ENCODE measurements at places on chromosomes 5 and 9. TPM values are rescaled to one million over a fixed set of nuclear protein-coding genes. Genes with fewer than 3 reads are reported as not detected.

The TRIM36 gene
- 0.36 TPM for total RNA-seq

The DHFR gene
- 15.2 TPM for total RNA-seq

GRCh38 chr9:132078699-132079356 lies 839 bp downstream of the MED27 start:
- peak; percentile 48 for DNase-seq

DNA sequence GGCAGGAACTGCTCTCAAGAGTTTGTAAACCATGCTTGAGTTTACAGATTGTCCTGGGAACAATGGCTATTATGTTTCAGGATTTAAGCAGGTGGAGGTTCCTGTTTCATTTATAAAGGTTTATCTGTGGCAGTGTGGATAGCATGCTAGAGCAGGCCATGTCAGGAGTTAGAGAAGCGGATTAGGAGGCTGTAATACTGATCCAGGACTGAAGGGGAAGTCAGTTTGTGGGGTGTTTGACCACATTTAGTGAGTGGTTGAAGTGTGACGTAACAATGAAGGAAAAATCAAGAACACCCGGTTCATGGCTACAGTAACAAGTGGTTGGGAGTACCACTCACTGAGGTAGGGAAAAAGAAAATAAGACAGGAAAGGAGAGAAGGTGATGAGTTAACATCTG lies 299.0 kb downstream of the TLR4 start:
- no peak for DNase-seq

GRCh38 chr5:154319736-154320135 lies 126.1 kb upstream of the SAP30L start:
- DNase-seq: no peak

GRCh38 chr5:171980792-171981191 lies 25.6 kb downstream of the FBXW11 start:
- DNase-seq: no peak

GRCh38 chr9:133975511-133975910 lies 16.6 kb downstream of the VAV2 start:
- peak; percentile 68 for DNase-seq

DNA sequence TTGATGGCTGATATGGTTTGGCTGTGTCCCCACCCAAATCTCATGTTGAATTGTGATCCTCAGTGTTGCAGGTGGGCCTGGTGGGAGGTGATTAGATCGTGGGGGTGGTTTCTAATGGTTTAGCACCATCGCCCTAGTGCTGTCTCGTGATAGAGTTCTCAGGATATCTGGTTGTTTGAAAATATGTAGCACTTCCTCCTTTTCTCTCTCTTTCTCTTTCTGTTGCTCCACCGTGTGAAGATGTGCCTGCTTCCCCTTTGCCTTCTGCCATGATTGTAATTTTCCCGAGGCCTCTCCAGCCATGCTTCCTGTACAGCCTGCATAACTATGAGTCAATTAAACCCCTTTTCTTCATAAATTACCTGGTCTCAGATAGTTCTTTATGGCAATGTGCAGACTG lies 111.6 kb downstream of the SREK1 start:
- no peak for DNase-seq

- DNase-seq: no peak
These were observed 82.1 kb upstream of the IL33 start for GRCh38 chr9:6133346-6134063.

The C9 gene
- total RNA-seq: 0.36 TPM

GRCh38 chr5:83639911-83640310 lies 80.7 kb downstream of the HAPLN1 start:
- DNase-seq: no peak

DNA sequence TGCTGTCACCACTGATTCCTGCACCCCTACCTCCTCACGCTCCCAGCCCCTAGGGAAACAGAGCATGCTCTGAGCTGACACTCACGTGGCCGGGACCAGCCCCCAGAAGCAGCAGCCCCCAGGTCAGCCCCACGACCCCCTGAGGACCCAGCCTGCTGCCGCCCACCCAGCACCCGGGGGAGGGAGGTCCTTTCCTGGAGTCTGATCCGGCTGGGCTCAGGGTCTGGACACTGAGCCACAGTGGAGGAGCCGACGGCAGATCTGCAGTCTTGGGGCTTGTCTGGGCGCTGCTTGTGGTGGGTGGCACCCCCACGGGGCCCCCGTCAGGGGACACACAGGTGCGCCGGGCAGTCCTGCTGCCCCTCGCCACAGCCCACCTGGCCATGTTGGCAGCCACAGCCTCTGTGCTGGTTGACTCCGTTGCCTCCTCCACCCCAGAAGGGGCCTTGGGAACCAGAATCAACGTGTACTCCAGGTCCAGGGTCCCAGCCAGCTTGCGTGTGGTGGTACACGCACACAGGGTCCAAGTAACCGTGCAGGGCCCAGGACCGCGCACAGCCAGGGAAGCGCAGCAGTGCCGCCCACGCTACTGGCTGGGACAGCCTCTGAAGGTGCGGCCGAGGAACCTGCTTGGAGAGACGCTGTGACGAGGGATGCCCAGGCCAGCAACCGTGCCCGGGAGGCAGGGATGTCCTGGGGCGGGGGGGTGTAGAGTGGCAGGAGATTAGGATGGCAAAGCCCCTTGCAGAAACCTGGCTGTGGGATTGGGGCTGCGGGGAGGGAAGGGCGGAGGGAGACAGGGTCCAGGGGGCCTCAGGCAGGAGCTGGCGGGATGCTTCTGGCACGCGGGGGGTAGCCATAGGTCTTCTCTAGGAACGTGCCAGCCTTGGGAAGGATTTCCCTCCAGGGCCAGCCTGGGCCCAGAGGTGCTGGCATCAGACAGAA lies 3.5 kb downstream of the DNLZ start:
- no peak for DNase-seq

- no peak for DNase-seq
These were observed 19.1 kb upstream of the SNX2 start for GRCh38 chr5:122755783-122756182.

The PRLR gene
- under 0.01 TPM for total RNA-seq

DNA sequence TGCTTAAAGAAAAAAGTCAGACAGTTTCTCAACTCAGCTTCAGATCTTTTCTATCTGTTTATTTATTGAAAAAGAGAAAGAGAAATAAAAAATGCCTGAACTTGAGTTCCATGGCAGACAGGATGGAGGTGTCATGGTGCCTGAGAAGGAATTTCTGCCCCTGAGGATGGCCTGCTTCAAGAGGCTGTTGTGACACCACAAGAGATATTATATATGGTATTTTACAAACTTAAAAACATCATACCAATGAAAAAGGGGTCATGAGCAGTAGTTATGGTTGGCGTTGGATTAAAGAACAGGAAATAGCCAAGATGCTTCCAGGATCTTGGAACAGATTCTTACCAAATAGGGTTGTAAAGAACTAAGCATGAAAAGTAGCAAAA lies 344.6 kb downstream of the GLIS3 start:
- no peak for DNase-seq

DNA sequence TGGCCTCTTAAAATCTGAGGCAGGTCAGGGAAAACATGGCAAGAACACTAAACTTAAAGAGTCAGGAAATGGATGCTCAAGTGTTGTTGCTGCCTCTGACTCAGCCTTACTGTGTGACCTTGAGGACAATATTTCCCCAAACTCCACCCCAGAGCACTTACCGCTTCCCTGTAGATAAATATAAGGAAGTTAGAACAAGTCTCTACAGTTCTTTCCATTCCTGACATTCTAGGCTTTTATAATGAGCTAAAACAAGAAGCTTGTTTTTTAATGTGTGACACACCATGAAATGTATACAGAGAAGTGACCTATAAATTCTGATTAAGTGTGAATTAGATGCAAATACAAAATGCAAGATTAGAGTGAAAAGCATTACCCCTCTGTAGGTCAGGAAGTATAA lies 129.3 kb downstream of the GRIA1 start:
- DNase-seq: no peak

The LRRC19 gene
- total RNA-seq: under 0.01 TPM

GRCh38 chr5:122354293-122354692 lies 42.3 kb downstream of the SNCAIP start:
- DNase-seq: no peak

The CCDC127 gene
- 6.2 TPM for total RNA-seq

GRCh38 chr9:126038790-126039189 lies 287.8 kb upstream of the MVB12B start:
- no peak for DNase-seq

DNA sequence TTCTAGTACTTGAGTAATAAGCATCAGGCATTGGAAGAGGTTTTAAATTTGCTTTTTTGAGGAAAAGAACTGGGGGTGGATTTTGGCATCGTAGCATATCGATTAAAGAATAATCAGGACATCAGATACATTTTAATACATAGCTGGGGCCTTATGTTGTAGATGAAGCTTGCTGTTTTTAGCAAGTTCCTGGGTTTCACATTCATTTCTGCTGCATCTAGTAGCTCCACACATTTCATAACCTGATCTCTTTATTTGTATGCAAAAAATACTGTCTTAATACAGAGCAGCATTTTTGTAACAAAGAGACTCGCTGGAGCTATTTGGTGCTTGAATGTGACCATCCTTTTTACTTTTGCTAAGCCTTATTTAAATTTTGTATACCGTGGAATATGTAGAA lies 28.5 kb downstream of the CD180 start:
- no peak for DNase-seq

The CCDC192 gene
- total RNA-seq: not detected

- no peak for DNase-seq
These were observed 155.4 kb downstream of the FSTL4 start for GRCh38 chr5:133456933-133457402.

- DNase-seq: no peak
These were observed 26.8 kb downstream of the LURAP1L start for GRCh38 chr9:12801663-12802062.

GRCh38 chr9:14926941-14927624 lies 16.9 kb upstream of the FREM1 start:
- DNase-seq: no peak
